KG1 (cell line): ENCODE measurements at places on chromosomes 11 and 22.

DNA sequence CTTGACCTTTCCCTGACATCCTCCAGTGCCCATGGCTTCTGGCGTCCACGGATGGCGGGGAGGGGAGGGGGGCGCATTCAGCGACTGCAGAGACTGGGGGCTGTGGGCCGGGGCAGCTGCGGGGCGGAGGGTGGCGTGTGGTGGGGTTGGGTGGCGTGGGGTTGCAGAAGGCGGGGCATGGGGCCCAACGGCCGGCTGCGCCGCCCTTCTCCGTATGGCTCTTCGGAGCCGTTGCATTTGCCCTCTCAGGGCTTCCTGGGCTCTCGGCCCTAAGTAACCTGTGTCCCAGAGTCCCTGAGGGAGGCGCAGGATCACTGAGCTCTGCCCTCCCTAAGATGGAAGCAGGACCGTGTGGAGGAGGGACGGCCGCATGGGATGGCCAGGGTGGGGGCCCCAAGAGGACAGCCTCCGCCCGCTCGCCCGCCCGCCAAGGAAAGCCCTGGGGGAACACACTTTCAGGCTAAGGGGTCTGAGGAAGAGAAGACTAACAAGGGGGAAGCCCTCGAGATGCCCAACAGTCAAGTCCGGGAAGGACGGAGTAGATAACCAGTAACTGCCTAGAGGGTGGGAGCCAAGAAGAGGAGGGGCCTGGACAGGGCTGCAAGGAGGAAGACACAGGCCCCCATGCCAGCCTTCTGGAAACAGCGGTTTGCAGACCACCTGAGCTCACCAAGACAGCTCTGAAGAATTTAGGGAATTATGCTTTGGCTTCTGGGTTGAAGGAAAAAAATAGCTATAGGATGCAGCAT is 9.2 kb upstream of the AIFM3 start:
- DNase-seq, result no peak

DNA sequence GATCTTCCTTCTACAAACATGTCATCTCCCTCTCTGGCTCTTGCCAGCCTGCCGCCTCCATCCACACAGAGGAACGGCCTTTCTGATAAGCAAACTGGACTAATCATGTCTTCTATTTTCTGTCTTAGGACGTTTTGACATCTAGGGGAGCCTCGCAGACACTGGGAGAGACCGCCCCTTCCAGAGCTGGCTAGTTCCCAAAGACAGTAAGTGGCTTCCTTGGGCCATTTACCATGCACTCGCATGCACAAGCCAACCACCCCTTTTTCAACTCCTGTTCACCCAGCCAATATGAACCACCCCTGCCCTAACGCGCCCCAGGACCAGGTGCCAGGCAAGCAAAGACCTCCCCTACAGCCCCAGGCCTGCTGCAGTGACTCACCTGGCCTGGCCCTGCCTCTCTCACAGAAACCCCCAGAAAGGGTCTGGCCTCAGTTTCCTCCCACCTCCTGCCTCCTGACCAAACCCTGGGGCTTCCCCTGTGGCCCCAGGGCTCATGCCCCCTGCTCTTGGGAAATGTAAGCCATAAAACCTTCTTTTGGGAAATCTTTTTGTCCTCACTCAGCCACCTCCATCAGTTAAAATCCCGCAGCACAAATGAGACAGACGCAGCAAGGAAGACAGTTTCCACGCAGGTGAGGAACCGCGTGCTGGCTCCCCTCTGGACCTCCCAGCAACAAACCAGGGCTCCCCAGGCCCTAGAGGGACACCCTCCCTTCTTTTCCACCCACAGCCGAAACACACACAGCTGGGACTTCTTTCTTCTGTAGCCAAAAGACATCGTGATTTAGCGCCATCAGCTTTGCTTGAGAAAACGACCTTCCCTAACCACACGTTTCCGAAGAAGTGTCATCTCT is 38.5 kb downstream of the SHANK2 start:
- no peak for DNase-seq

- no peak for DNase-seq
These were observed 53.1 kb downstream of the SHANK2 start for GRCh38 chr11:71199226-71199820.

- DNase-seq, result no peak
These were observed 1.2 kb downstream of the DDX17 start for GRCh38 chr22:38504731-38505540.

GRCh38 chr11:119742263-119742861 is 13.4 kb upstream of the NECTIN1 start:
- no peak for DNase-seq

DNA sequence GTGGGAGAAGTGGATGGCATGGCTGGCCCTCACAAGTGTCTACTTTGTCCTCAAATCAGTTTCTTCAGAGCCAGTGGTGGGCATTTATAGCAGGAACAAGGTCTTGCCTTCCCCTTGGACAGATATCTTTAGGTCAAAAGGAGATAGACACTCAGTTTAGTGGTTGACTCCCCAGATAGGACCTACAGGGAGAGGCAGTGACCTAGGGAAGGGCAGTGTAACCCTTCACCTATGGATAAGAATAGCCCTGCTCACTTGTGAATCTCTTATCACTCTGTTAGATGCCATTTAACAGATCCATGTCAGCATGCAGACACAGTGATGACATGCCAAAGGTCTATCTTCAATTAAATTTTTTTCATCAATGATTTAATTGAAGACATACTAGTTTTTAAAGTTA is 11.0 kb downstream of the BCO2 start:
- no peak for DNase-seq

- no peak for DNase-seq
These were observed 80.9 kb upstream of the MYO18B start for GRCh38 chr22:25661073-25661472.

- DNase-seq, result no peak
These were observed 119.7 kb downstream of the CWF19L2 start for GRCh38 chr11:107337917-107338316.

- no peak for DNase-seq
These were observed 79.7 kb upstream of the LINC01488 start for GRCh38 chr11:69401715-69402114.

DNA sequence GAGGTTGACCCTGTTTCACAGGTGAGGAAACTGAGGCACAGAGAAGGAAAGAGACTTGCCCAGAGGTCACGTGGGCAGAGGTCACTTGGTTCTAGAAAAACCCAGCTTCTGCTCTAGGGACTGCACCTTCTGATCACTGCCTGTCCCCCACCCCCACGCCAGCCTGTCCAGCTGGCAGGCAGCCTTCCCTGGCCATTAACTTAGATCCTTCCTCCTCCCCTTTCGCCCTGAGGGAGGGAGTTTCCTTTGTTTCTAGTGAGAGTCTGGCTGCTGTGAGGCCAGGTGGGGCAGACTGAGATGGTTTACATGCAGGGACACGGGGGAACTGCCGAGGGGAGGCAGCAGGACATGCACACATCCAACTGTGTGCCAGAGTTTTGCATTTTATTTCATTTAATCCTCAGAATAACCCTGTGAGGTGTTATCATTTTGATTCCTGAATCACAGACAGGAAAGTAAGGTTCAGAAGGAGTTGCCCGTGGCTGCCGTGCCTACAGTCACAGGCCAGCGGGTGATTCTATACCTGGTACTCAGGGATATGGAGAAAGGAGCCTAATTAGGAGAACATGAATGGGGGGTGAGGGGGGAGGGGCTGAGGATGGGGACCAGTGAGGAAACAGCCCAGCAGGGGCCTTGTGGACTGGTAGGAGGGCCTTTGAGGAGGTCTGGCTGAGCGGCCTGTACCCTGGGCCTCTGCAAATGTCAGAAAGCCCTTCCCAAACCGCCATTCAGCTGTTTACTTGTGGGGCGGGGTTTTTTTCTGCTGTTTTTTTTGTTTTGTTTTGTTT is 3.4 kb downstream of the FAM83F start:
- no peak for DNase-seq
